RWPE2 (cell line): ENCODE measurements at places on chromosomes 2 and 18.

GRCh38 chr18:55833543-55833942 is 245.6 kb upstream of the TCF4 start:
- peak; percentile 68 for DNase-seq

DNA sequence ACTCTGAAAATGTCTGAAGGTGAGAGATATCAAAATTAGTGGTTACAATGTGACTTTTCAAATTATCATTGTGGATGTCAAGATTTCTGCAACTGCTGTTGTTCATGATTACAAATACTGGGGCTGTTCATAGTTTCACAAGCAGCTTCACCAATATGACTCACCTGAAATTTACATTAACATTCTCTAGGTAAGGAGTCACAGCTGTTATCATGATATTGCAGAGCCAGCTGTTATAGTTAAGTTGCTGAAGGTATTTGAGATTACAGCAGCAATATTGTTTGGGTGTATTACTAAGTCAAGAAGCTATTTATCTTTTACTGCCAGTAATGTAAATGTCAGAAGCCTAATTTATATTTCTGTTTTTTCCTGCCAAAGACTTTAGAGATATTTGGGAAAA is 140.0 kb downstream of the MC4R start:
- no peak for DNase-seq

GRCh38 chr2:132392879-132393278 is 23.7 kb upstream of the GPR39 start:
- DNase-seq: no peak

- DNase-seq: no peak
These were observed 492.1 kb upstream of the CNTNAP5 start for GRCh38 chr2:123532994-123533393.

DNA sequence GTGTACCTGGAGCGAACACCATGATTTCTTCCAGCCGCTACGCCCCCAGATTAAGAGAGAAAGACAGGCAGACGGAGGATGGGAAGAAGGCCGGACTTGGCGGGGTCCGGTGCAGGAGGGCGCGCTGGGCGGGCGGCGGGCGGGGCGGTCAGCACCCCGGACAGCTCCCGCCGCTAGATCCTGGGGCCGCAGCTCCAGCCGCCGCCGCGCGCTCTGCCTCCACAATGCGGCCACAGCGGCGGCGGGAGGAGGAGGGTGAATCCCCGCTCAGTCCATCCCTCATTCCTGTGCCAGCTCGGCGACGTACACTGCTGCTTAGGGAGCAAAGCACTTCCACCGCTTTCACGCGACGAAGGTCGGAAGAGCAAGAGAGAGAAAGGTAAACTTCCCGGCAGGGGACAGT is at the start of gene AKAIN1:
Gene AKAIN1 (minus strand): TSS at position 226 of the 403 bp plus-strand sequence. CDS start 204 bp downstream, at position 22.
- no peak for DNase-seq

DNA sequence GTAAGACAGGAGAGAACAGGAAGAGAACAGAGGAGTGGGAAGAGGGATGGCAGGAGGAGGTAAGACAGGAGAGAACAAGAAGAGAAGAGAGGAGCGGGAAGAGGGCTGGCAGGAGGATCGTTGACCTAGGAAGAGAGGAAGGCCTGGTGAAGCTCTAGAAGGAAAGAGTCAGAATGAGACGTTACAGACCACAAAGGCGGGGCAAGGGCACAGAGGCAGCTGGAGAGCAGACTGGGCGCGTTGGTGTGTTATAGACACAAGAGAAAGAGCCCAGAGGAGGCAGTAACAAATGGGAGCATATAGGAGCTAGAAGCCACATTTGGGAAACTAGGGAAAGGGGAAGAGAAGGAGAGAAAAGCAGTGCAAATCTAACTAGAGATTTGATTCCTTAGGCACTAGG is 26.6 kb downstream of the PTRHD1 start:
- DNase-seq: no peak

DNA sequence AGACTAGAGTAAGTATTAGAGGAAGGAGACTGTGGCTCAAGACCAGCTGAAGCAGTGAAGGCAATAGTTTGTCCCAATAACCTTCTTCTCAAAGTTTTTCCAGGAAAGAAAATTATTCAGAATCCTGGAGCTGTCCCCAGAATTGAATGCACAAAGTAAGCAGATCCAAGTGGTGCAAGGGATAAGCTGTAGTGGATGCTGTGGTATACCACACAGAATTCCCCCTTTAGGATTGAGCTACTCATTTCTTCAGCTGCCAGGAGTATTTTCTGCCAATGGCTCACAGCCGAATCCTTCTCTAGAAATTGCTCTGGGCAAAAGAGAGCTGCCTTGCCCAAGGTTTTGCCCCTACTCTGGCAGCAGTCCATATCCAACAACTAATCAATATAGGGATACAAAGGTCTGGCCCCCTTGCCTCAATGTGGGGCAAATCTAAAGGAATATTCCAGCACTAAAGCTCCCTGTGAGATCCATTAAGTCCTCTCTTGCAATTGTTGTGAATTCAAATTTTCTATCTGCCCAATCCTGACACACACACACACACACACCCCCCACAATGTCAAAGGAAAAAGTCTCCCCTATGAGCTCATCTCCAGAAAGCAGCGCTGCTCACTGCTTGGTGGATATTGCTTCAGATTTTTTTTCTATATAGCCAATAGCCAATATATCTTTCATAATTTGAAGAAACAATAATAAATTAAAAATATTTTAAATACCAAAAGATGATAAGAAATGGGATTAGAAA is 18.4 kb upstream of the TCF7L1 start:
- DNase-seq: no peak

DNA sequence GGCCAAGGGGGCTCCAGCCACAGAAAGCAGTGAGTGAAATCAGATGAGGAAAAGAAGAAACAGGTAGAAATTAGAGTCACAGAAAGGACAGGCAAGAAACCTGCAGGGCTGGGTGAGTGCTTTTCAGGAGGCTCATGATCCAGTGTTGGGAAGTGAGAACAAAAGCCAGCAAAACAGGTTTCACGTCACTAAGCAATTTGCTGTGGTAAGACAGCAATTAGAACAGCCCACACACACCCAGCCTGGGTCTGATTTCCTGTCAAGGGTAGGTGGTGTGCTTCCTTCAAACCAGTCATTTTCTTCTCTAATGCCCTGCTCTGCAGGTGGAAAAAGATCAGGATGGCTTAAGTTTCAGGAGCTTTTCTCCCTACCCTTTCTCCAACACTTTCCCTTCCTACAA is 52.9 kb upstream of the XDH start:
- DNase-seq: no peak

GRCh38 chr2:108905176-108905575 is 83.8 kb downstream of the EDAR start:
- DNase-seq: no peak

DNA sequence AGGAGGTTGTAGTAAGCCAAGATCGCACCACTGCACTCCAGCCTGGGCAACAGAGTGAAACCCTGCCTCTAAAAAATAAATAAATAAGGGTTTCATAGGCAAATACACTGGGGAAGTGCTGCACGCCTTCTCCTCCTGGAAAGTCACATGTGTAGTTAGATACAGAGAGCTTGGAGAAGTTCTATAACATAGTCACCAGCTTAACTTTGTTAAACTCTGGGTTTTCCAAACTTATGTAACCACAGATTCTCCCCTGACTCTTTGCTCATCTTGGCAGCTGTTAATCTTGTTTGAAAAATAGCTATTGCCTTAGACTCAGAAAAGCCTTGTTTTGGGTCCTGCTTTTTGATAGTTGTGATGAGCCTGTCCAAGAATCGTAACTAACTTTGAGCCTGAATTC is 25.2 kb downstream of the KIAA2012 start:
- no peak for DNase-seq

GRCh38 chr2:204986641-204987040 is 441.4 kb downstream of the PARD3B start:
- no peak for DNase-seq

DNA sequence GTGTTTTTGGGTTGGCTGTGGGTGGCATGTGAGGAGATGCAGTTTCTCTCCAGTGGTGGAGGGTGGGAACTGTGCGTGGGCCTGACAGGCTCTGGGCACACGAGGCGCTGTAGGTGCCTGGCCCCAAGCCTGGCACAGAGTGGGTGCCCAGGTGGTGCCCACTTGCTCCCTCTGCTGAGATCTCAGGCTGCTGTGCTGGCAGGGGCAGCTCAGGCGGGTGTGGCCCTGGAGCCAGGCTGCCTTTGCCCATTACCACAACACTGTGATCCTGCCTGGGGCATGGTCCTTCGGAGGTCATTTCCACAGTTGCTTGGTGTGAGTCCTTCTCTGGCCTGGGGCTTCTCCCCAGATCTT is 20.4 kb downstream of the TSHZ1 start:
- no peak for DNase-seq

GRCh38 chr2:199791326-199791725 is 59.7 kb downstream of the FTCDNL1 start:
- DNase-seq: no peak
